ENCODE measurements at places on chromosomes 2 and 18. TPM values are rescaled to one million over a fixed set of nuclear protein-coding genes. Genes with fewer than 3 reads are reported as not detected.

DNA sequence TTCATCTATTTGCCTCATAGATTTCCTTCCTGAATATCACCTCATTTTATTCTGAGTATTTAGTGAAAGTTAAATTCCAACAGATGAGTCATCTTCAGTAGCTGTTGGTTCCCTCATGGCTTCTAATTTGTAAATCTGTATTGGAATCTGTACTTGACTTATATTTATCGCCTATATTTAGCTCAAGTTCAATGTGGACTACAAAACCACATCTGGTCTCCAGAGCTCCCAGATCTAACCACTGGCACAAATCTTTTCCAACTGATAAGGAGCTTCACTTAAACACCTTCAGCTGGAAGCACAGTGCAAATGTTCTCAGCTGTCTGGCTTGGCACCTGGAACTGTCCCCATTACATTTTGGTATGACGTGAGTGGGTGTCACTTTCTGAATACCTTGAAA is 82.8 kb upstream of the DSEL start:
- H3K4me3 ChIP-seq, result no peak overlapping the region
- DNase-seq, result no peak
- H3K36me3 ChIP-seq, result peaks cover 5% of the 10 kb centered on the region
- H3K27ac ChIP-seq, result no peak overlapping the region
- H3K27me3 ChIP-seq, result no peaks in the 10 kb centered on the region

DNA sequence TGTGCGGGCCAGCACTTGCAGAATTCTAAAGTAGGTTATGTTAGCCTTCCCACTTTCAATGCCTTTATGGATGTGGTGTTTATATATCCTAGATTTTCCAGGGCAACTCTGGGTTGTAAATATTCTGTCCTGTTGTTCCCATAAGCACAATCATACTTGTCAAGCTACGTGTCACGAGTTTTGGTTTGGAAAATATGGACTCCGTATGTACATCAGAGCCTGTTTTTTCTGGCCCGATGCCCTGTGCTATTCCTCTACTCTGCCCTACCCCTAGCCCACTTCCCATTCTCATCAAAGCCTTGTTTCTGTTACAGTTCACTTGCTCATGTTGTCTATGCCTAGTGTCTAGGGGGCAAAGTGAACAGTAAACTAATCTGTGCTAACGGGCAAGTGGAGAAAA is 27.0 kb upstream of the ZEB2 start:
- no peak overlapping the region for H3K27ac ChIP-seq
- H3K4me1 ChIP-seq, result peaks cover 12% of the 10 kb centered on the region
- H3K4me3 ChIP-seq, result no peak overlapping the region
- no peaks in the 10 kb centered on the region for H3K27me3 ChIP-seq

ANO7 gene
- 2.8 TPM for total RNA-seq

PARD3B gene
- total RNA-seq, result 0.52 TPM

DNA sequence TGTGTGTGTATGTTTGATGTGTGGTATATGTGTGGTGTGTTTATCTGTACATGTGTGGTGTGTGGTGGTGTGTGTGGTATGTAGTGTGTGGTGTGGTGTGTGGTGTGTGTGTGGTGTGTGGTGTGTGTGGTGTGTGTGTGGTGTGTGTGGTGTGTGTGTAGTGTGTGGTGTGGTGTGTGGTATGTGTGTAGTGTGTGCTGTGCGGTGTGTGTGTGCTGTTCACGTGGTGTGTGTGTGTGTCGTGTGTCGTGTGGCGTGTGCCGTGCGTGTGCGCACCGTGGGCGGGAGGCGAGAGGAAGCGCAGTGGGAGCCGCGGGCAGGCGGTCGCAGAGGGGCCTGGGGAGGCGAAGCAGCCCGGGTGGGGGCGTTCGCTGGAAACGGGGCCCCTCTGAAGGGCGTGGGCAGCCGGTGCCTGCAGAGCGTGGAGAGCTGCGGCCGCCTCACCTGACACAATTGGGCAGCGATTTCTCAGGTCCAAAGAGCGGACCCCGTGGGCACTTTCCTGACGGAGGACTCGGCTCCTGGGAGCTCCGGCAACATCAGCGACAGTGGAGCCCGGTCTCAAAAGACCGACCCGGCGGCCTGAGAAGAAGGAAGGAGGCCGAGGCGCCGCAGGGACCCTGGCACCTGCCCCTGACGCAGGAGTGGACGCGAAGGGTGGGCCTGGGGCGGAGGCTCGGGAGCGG is 741.1 kb upstream of the SALL3 start:
- peaks cover 8% of the 10 kb centered on the region for H3K36me3 ChIP-seq
- H3K4me3 ChIP-seq, result no peak overlapping the region
- DNase-seq, result no peak

- H3K36me3 ChIP-seq, result no peaks in the 10 kb centered on the region
- H3K27me3 ChIP-seq, result peaks cover 1% of the 10 kb centered on the region
- no peak overlapping the region for H3K27ac ChIP-seq
- no peak for DNase-seq
- H3K4me3 ChIP-seq, result no peak overlapping the region
These were observed 81.5 kb downstream of the ACOXL start for GRCh38 chr2:110813896-110814295.

MSH2 gene
- 30.9 TPM for total RNA-seq

ABCG8 gene
- total RNA-seq, result not detected

DNA sequence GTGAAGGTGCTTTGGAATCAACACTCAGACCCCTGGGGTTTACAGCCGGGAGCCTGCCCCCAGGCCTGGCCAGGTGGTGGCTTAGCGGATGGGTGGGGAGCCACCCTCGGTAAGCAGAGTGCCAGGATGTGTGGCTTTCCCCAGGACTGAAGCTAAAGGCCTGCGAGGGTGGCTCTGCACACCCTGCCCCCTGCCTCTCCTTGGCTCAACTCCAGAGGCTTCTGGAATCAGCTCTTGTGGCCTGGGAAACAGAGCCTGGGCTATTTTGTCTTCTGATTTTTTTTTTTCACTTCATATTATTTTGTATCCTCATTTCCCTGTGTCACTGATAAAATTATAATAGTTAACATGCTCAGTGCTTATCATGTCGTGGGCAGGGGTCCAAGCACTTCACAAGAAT is 79.8 kb downstream of the RHOB start:
- DNase-seq, result no peak
- H3K27ac ChIP-seq, result no peak overlapping the region
- H3K4me1 ChIP-seq, result no peaks in the 10 kb centered on the region
- no peak overlapping the region for H3K4me3 ChIP-seq
- no peaks in the 10 kb centered on the region for H3K36me3 ChIP-seq

AGXT gene
- not detected for total RNA-seq

GRCh38 chr2:105117565-105117964 is 79.7 kb downstream of the MRPS9 start:
- no peaks in the 10 kb centered on the region for H3K36me3 ChIP-seq
- no peak for DNase-seq
- H3K27me3 ChIP-seq, result no peaks in the 10 kb centered on the region

AQP12B gene
- not detected for total RNA-seq

RAX gene
- not detected for total RNA-seq

MEP1B gene
- total RNA-seq, result 0.20 TPM

SOX11 gene
- total RNA-seq, result not detected
